ENCODE measurements at places on chromosomes 5 and 9.

DNA sequence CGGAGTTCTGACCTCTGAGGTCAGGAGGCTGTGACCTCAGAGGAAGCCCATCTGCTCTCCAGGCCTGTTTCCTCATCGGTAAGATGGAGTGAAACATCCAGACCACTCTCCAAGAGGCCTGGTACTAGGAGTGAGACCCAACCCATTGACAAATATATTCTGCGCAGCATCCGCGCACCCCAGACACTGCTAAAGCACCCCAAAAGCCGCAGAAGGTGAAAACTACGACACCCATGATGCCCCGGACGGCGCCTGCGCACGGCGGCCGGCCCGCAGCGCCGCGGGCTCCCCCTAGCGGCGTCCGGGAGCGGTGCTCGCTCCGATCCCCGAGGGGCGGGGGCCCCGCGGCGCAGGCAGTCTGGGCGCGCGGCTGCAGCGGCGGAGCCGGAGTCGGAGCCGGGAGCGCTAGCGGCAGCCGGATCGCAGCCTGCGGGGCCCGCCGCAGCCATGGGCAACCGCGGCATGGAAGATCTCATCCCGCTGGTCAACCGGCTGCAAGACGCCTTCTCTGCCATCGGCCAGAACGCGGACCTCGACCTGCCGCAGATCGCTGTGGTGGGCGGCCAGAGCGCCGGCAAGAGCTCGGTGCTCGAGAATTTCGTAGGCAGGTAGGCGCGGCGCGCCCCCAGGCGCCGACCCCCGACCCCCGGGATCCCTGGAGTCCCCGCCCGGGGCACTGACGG, at the start of gene DNM1:
TSS of gene DNM1 (plus strand) at position 356 of the 683 bp plus-strand sequence. CDS start at position 448, 92 bp downstream.
- no peak for DNase-seq

DNA sequence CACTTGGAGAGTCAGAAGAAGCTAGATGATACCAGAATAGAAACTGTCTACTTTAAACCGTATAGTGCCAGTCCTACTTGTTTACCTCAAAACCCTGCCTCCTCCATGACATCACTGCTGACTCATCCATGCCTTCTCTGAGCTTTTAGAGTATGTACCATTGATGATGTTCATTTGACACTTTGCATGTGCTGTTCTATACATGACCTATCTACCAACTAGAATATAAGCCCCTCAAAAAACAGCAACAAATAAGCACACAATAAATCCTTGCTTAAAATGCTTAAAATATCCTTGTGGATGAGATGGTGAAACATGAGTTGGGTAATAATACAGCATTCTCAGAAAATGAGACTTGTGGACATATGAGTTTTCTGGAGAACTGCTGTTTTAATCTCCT, 2.6 kb downstream of the CTNNAL1 start:
- DNase-seq, result no peak

DNA sequence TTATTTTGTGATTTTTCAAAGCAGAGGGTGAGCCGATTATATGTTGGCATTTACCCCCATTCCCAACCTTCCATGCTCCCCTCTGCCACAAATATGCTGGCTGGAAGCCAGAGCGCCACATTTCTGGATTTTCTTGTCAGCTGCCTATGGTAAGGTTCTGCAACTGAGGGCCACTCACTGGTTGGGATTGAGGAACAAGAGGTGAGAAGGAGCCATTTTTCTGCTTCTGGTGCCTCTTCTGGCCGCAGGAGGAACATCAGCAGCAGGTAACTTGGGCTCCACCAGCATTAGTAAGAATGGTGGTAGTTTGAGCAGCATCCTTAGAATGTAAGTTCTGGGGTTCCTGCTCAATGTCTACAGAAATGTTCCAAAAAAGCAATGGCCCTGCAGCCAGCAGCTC, 159.5 kb upstream of the MAST4 start:
- no peak for DNase-seq

DNA sequence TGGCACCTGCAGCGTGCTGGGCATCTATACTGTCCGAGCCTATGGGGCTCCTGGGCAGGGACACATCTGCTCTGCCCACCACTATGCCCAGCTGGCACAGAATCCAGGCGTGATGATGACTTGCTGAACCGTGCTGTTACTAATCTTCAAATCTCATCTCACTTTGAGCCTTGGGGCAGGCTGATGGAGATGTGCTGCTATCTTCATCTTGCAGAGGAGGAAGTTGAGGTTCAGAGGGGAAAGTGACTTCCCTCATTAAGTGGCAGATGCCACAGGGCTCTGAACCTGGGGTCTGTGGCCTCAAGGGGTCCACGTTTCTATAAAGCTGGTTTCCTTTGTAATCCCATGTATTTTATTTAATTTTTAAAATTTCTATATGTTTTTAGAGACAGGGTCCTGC, 4.7 kb downstream of the SLC2A6 start:
- DNase-seq, result no peak

Measured in cortex of kidney (tissue), 1 donor.